ENCODE measurements at places on chromosomes 7 and 10. TPM values are rescaled to one million over a fixed set of nuclear protein-coding genes. Genes with fewer than 3 reads are reported as not detected.

- DNase-seq, result peak; percentile 49
Observed at GRCh38 chr7:146781352-146782116, 664.9 kb downstream of the CNTNAP2 start.

DNA sequence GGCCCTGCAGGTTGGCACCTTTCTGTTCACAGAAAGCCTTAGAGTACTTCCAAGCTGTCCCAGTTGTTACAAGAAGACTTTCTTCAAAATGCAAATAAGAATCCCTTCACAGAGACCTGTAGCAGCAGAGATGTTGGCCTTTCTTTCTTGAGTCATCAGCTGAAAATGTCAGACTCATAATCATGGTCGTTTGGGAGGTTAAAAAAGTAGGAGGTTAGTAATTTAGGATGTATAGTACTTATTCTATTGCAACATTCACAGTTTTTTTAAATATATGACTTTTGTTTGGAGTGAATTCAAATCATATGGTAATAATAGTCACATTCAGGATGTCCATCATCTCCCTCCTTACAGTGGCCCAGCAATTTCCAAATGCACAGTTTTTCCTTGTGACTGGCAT is 223.9 kb upstream of the GLI3 start:
- DNase-seq, result no peak

The HIP1 gene
- 17.5 TPM for total RNA-seq

DNA sequence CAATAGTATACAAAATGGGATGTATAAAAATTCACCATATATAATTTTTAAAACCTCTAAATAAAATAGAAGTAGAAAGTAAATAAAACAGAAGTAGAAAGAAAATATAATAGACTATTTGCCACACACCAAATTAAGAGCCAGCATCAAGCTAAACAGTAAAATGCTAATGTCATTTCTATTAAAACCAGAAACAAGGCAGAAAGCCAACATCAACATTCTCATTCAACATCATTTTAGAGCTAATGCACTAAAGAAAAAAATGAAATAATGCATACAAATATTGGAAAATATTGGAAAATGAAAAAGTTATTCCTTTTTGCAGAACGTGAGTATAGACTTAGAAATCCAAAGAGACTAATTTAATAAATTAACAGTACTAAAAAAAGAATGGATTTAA is 23.4 kb upstream of the RELN start:
- no peak for DNase-seq

DNA sequence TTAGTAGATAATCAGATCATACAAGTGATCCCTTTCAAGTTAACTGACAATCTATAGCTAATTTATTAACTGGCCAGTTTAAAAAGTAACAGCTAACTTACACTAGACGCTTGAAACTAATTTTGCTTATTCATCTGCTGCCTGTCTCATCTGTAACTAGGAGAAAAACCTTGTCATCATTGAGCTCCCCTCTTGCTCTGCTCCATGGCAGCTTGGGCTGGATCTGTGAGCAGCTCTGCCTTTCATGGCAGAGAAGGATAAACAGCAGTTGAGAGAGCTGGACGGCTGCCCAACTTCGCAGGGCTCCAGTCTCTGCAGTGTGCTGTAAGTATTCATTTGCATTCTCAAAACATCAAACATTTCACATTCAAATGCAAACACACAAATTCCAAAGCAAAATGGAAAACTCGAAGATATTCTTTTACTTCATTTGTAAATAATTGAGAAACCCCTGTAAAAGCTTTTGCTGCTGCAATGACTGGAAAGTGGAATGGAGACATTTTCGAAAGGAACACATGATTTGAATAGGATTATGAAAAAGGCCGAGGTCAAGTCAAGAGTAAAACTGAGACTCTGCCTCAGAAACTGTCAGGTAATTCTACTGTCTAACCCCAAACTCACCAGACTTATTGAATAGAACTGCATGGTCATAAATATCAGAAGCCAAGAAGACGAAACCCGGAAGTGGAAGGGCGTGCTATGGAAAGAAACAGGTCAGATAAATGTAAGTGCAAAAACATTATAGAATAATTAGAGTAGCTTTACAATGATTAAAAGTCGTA is 17.6 kb downstream of the SLC35B4 start:
- DNase-seq, result no peak

DNA sequence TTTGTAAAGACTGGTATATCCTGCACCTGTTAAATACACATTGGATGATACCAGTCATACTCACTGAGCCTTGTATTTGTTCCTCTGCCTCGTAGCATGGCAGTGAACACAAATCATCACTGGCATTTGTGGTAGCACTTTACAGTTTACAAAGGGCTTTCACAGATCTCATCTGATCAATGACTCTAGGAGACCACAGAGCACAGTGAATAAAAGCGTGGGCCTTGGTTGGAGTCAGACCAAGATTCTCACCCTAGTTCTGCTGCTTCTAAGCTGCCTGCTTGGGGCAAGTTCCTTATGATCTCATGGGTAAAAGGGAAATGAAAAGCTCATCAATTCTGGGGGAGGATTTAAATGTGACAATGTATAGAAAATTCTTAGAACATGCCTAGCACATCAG is 129.9 kb upstream of the AGK start:
- DNase-seq, result no peak

DNA sequence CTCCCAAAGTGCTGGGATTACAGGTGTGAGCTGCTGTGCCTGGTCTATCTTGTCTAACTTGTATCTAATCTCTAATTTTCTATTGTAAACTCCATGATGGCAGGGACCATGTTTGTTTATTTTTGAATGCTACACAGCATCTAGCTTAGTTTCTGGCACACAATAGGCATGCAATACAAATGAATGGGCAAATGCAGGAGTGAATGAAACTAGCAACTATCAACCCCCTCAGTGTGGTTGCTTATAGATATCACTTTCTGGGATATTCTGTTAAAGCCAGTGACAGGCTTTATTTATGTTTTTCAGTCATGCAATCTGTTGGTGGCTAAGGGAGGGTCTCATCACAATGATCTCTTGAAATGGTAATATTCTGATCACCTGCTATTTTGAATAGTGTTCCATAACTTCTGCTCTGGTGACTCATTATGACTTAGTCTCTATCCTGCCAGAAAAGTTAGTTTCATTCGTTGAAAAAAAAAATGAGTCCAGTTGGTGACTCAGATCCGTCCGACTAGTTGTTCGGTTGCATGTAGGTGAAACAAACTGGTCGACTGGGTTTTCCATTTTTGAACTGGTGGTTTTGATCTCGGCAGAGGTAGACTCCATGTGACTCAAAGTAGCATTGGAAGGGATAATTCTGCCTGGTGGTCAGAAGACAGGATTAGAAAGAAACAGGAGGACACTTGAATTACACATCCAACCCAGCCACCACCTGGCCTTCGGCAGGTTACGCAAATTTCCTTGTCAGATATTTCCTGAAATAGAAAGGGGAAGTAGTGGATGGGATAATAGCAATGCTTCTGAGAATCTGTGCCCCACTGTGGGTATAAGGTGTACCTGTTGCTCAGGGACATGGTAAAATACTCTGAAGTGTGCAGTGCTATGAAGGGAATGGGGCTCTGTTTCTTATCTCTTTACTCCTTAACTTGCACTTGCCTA is 76.8 kb downstream of the GATA3 start:
- DNase-seq, result peak; percentile 24

DNA sequence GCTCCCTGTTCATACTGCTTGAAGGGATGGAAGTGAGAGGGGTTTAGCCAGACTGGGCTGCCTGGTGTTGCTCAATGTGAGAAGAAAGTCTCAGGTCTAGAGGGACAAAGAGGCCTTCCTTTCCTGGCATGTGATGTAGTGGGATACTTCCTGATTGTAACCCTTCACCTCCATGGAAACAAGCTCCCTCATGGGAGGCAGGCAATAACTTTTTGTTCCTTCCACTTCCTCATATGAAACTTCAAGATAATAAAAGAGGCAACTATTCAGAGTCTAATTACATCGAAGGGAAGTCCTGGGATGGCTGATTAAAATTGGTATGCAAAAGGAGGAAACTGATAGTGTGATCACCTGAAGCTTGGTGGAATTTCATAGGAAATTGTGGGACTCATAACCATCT is 84.1 kb upstream of the ETV1 start:
- no peak for DNase-seq

- no peak for DNase-seq
Observed at GRCh38 chr10:2335626-2336025, 598.3 kb upstream of the ADARB2 start.

DNA sequence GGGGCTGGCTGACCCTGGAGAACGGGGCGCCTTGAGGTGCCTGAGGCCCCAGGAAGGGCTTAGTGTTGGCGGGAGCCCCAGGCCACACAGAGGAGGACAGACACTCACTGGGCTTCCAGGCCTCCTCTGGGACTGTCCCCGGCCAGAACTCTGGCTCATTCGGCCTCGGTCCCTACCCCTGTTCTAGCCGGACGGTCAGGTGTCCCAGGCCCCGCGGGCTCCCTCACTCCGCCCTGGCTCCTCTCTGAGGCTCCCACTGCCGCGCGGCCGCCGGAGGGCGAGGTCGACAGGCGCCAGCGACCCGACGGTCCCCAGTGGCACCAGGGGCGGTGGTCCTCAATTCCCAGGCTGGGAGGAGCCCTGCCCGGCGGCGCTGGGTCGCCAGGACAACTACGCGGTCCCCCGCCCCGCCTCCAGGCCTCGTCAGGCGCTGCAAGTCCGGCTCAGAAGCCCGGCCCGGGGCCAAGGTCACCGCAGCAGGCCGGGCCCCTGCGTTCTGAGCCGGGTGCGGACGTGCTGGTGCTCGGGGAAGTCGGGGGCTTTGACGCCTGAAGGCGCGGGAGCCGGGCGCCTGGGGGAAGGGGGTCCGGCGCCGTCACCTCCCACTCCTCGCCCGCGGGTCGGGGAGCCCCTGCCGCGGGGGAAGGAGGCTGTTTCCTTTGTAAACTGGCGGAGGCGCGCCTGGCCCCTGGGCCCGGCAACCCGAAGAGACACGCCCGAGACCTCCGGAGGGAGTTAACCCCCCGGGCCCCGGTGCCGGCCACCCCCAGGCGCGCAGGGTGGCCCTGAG is 1.1 kb upstream of the PWWP2B start:
- no peak for DNase-seq

Data from H4 (cell line).